Eye (tissue), 1 donor: ENCODE measurements at places on chromosomes 11 and 22.
A peak's percentile ranks its signal among the peaks of the same experiment; 100 is the strongest.

DNA sequence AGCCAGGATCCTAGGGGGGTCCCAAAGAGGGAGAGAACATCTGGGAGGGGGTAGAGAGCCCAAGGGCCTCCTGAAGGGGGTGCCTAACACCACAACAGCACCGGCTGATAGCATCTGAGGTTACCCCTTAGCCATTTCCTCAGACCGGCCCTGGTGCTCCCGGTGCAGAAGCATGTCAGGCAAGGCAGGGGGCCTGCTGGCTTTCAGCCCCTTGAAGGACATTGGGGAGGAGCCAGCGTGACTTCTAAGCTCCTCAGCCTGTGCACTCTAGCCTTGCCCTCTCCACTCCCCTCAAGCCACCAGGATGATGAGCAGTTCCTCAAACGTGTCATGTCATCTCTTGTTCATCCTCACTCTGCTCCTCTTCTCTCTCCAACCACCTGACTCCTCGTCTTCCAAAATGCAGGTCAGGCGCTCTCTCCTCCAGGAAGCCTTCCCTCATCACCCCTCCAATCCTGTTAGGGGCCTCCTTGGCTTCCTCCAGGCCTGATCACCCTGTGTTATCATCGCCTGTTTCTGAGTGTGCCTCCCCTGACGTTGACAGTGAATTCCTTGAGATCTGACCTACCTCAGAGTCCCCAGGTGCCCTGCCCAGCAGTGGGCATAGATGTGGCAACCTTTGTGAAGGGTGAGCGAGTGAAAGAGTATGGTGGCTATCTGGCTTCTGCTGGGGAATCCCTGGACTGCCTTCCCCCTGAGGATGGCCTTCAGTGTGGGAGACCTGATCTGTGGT lies 6.1 kb downstream of the P2RY2 start:
- no peak for DNase-seq

- no peak for DNase-seq
These were observed 45.0 kb upstream of the ASPHD2 start for GRCh38 chr22:26383968-26384556.

- no peak for DNase-seq
These were observed 85.2 kb upstream of the PPARA start for GRCh38 chr22:46064966-46065666.

DNA sequence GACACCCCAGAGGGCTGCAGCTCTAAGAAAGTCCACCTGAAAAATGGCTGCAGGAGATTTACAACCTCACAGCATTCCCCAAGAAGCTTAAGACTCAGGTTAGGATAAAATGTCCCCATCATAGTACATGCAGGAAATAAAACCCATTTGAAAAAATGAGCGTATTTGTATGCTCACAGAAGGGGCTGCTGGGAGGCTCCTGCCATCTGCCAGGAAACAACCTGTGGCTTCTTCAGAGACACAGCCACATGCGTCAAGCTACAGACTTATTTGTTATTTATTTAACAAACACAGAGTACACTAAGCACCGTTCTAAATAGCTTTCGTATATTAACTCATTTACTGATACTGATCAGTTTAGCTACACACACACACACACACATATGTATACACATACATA lies 73.4 kb downstream of the FEZ1 start:
- no peak for DNase-seq

GRCh38 chr22:20965104-20965887 lies 1.8 kb upstream of the AIFM3 start:
- peak; percentile 51 for DNase-seq

DNA sequence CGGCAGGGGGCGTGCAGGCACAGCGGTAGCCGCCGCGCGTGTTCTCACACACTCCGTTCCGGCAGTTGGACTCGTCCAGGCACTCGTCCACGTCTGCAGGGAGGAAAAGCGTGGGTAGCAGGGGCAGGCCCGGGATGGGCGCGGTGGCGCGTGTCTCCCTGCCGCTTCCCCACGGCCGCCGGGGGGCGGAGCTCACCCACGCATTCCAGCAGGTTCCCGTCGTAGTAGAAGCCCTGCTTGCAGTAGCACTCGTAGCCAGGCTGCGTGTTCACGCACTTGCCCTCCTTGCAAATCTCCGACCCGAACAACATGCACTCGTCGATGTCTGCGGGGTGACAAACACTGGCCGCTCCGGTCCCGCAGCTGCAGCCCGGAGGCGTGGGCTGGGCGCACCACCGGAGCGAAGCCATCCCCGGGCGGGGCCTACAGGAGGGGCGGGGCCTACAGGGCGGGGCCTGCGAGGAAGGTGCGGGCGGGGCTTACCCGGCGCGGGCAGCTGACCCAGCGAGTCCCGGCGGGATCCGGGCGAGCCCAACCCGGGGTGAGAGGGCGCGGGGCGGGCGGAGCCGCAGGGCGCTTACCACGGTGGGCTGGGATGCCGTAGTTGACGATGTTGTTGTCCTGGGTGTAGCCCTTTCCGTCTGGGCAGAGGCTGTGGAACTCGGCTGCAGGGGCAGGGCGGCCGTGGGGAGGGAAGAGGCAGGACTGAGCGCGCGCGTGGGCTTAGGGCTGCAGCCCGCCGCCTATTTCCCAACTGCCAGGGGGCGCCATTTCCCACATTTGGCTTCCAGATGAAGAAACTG lies 15.6 kb downstream of the SCYL1 start:
- DNase-seq = peak; percentile 93

DNA sequence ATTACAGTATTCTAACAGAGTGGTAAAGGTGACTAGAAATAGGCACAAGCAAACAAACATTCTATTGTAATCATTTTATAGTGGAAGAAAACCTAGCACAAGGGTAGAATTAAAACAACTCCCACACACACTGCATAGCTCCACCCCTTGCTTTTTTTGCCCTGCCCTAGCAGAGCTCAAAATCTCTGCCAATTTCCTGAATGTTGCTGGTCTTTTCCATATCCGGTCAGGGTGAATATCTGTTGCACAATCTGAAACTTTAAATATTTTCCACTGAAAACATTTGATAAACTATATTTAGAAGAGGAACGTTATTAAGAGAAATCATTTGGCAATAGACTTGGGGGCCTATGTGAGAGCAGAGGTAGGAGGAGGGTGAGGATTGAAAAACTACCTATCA lies 2.7 kb downstream of the SPA17 start:
- DNase-seq = no peak

DNA sequence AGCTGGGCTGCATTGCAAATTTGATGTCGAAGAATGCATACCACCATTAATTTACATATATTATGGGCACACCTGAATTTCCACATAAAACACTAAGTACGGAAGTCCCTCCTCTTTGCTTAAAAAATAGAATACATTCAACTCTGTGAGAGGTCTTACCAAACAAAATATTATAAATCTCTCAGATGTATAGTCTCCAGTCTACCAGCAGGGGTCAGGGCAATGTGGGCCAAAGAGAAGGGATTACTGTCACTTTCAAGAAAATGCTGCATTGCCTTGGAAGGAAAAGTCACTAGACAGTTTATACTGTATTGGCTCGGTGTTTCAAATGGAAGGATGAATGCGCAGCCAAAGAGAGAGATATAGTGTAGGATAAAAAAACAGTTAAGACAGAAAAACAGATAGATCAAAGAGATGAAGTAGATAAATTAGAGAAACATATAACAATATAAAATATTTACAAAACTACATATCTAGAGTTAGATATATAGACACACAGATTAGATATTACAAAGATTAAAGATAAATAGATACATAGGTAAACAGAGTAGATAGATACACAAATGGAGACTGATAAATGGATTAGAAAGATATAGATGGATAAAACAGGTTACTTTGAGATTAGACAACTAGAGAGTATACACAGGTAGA lies 20.9 kb downstream of the SERGEF start:
- peak; percentile 72 for DNase-seq

- no peak for DNase-seq
These were observed 48.6 kb downstream of the SESN3 start for GRCh38 chr11:95182397-95182796.

DNA sequence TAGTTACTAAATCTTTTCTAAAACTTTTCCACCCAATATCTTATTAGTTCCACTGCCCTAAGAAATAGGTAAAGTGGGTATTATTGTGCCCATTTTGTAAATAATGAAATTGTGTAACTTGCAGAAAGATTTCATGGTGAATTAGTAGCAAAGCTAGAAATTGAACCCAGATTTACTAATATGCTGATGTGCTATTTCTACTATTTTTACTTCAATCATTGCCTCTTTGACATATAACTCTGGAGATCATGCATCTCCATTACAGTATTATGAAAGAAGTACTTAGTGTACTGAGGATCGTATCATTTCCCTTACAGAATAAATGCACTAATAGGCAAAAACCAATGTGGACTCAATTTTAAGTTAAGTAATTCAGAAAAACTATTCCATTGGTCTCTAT lies 119.0 kb downstream of the CSTPP1 start:
- DNase-seq = no peak

DNA sequence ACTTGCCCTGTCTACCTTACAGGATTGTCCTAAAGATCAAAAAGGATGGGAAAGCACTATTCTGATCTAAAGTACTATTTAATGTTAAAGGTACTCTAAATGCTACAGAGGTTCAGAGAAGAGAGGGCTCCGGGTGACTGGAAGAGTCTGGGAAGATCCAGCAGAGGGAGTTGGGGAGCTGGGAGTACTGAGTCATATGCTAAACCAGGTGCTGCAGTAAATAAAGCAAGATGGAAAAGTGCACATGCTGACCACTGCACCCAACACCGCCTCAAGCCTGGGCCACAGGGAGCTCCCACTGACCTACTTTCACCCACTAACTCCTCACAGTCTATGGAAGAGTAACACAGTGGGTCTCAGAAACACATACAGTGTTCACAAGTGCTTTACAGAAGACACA lies 49.3 kb downstream of the WT1 start:
- DNase-seq = peak; percentile 38

GRCh38 chr11:79290761-79291160 lies 150.1 kb downstream of the TENM4 start:
- no peak for DNase-seq

- DNase-seq = peak; percentile 45
These were observed 5.5 kb downstream of the C11orf91 start for GRCh38 chr11:33695051-33695566.

DNA sequence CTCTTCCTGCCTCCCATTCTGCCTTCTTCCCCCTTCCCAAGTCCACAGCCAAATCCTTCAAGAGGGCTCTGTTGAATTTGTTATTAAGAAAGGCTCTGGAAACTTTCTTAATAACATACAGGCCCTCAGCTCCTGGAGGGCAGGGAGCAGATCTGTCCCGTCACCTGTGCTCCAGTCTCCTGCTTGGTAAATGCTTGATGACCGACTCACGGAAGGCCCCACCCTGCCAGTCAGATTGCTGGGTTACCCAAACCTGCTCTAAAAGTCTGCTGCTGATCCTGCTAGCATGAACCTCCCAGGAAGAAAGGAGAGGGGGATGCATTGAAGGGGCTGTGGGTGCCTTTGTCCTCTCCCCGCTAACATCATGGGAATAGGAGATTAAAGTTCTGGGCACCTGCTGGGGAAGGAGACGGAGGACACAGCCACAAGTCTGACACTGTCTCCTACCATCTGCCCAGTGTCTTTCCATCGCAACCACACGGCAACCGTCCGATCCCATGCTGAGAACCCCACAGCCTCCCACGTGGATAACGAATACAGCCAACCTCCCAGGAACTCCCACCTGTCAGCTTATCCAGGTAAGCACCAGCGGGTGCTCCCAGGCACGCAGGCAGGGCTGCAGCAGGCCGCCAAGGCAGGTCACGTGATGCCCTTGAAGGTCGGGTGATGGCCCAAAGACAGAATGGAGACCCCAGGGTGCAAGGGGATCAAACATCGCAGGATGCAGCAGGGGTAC lies 22.5 kb downstream of the CD5 start:
- DNase-seq = no peak

GRCh38 chr11:32265911-32266310 lies 169.4 kb downstream of the WT1 start:
- DNase-seq = no peak

GRCh38 chr11:123800036-123800435 lies 6.1 kb downstream of the OR6M1 start:
- DNase-seq = peak; percentile 66

- no peak for DNase-seq
These were observed 304.2 kb downstream of the DYNC2H1 start for GRCh38 chr11:103413266-103413888.

DNA sequence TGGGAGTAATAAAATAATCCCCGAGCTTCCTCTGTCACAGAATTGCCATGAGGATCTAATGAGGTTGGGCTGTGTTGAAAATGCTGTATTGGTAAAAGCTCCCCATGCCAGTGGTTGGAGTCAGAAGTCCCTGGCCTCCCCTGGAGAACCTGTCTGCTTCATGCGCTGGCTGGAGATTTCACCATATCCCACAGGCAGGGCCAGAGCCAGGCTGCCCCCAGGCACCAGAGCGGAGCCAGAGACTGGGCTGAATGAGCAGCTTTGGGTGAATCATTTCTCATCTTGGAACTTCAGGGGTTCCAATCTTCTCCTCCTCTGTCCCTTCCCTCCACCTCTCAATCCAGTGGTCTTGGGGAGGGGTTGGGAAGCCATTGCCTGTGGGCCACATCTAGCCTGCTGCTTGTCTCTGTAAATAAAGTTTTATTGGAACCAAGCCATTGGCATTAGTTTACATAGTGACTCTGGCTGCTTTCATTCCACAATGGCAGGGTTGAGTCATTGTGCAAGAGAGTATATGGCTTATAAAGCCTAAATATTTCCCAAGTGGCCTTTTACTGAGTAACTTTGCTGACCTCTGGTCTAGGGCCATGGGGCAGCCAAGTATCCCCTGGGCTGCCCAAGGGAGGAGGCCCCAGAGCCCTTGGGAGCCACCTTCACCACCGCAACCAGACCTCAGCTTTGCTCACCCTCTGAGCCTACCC lies 35.2 kb downstream of the LRRC10B start:
- DNase-seq = no peak
